ENCODE measurements at places on chromosomes 1 and 21.
A peak's percentile ranks its signal among the peaks of the same experiment; 100 is the strongest.

DNA sequence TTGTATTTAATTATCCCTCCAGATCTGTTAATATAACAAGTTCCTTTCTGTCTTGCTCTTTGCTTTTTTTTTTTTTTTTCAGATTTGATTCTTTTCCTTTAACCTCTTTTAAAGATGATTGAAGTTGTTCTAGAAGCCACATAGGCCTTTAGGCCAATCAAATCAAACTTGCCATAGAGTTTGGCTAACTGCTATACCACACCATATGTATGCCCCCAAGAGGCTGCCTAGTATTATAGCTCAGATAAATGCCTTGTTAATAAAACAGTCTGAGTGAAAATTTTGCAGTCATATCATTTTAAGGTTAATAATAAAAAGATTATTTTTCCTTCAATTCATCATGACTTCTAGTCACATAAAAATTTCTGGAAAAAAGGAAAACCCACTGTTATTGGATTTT lies 696.0 kb upstream of the CHRM3 start:
- DNase-seq = no peak

GRCh38 chr1:67683766-67684525 lies 1.1 kb upstream of the GADD45A start:
- no peak for DNase-seq

DNA sequence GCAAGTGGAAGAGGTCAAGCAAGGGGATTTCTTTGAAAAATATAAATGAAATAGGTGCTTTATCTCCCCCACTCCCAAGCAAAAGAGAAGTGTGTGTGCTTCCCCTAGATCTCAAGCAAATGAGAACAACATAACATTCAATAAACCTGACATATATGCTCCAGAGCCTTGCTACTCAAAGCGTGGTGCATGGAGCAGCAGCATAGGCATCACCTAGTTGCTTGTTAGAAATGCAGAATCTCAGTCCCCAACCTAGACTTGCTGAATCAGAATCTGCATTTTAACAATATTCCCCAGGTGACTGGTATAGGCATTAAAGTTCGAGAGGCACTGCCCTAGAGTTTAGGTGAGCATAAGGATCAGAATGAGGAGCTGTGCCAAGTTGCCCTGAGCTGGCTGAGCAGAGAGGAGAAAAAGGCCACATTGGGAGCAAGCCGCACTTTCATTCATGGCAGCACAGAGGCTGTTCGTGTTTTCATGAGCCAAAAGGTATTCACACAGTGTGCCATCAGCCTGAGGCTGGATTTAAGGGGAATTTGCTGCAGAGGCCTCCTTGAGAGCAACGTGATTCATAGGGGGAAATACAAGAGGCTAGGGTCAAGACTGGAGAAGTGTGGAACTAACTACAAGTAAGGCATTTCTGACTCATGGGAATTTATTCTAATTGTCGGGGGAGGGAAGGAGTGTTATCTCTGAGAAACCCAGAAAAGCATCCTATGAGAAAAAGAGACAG lies 14.3 kb upstream of the LPAR3 start:
- no peak for DNase-seq

DNA sequence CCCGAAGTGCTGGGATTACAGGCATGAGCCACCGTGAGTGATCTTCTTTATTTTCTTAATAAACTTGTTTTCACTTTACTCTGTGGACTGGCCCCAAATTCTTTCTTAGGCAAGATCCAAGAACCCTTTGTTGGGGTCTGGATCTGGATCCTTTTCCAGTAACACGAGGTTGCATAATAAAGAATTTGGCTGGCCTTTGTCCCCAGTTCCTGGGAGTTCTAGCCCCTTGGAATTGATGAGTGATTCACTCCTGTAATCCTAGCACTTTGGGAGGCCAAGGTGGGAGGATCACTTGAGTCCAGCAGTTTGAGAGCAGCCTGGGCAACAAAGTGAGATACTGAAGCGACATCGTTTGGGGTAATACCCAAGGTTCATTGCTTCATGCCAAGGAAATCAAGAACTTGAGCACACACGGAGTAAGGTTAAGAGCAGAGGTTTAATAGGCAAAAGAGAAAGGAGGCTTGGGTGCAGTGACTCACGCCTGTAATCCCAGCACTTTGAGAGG lies 2.2 kb upstream of the TOMM20 start:
- DNase-seq = no peak

DNA sequence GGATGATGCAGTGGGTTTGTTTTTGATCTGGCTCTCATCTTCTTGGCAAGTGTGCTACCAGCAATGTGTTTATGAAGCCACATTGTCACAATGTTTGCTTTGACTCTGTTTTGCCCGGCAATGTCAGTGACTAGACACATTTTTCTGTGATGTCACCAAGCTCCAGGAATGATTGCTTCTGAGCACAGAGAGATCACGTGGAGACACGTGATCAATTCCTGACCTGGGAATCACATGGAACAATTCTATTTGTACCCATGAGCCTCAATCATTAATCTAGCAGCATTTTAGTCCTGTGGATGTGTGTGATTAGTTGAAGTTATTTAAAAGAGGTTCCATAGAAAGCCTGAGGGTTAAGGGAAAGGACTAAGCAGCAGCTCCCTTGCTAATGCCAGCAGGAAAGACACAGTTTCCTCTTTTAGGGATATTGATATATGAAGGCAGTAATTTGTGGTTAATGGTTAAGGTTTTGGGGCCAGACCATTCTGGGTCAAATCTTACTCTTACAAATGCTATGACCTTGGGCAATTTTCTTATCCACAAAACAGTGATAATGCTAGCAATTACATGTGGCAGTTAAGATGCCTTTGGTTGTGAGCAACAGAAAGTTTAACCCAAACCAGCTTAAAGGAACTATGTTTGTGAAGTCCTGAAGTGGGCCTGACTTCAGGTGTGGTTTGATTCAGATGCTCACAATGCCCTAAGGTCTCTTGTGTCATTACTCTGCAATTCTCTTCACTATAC lies 59.0 kb downstream of the FASLG start:
- DNase-seq = no peak

DNA sequence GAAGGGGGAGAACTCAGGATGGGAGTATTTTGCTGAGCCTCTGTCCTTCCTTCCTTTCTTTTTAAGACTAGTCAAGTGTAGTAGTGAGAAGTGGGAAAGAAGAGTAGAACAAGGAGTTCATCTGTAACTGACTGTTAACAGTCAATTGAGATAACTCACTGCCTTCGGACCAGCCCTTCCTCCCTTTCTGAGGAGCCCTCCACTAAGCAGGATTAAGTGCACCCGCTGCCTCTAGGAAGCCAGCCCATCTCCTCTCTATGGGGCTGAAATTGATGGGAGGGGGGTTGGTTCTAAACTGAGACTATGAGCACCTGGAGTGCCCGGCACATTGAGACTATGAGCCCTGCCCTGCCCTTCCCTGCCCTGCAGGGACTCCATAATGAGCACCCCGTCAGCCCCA lies 72.7 kb upstream of the TINAGL1 start:
- DNase-seq = no peak

DNA sequence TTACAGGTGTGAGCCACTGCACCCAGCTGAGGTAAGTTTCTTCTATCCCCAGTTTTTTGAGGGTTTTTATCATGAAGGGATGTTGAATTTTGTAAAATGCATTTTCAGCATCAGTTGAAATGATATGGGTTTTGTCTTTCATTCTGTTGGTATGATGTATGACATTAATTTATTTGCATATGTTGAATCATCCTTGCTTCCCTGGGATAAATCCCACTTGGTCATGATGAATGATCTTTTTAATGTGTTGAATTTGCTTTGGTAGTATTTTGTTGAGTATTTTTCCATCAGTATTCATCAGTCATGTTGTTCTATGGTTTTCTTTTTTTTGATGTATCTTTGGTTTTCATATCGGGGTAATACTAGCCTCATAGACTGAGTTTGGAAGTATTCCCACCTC lies 141.0 kb downstream of the RPS6KC1 start:
- DNase-seq = no peak

GRCh38 chr1:211800925-211801607 lies 29.5 kb downstream of the LPGAT1 start:
- no peak for DNase-seq

GRCh38 chr1:31739346-31739745 lies 24.8 kb downstream of the ADGRB2 start:
- DNase-seq = peak; percentile 32

- DNase-seq = no peak
Observed at GRCh38 chr1:51960262-51960661, 30.2 kb downstream of the RAB3B start.

GRCh38 chr1:226654046-226654667 lies 84.9 kb downstream of the ITPKB start:
- DNase-seq = no peak

DNA sequence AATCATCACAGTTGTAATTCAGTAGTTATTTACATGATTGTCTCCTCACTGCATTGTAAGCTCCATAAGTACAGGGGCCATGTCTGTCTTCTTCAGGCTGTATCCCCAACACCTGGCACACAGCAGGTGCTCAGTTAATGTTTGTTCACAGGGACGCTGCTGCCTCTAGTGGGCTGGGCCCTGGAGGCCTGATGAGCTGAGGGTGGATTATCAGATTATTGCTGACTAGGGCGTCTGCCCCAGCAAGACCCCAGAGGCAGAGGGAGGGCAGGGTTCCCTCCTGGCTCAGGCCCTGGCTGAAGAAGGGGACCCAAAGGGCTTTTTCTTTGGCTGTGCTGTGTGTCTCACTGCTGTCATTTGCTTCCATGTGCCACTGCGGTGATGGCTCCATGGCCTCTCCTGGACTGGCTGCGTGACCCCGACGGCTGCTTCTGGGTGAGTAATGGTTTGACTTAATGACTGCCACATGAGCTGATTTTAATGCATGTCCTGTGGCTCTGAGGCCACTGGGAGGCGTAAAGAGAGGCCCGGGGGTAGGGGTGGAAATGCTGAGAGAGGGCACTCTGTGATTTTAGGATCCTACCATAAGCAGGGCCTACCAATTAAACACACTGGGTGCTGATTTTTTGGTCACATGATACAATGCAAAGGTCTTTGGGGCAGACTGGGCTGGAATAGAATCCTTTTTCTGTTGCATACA lies 20.8 kb upstream of the EPB41 start:
- no peak for DNase-seq

DNA sequence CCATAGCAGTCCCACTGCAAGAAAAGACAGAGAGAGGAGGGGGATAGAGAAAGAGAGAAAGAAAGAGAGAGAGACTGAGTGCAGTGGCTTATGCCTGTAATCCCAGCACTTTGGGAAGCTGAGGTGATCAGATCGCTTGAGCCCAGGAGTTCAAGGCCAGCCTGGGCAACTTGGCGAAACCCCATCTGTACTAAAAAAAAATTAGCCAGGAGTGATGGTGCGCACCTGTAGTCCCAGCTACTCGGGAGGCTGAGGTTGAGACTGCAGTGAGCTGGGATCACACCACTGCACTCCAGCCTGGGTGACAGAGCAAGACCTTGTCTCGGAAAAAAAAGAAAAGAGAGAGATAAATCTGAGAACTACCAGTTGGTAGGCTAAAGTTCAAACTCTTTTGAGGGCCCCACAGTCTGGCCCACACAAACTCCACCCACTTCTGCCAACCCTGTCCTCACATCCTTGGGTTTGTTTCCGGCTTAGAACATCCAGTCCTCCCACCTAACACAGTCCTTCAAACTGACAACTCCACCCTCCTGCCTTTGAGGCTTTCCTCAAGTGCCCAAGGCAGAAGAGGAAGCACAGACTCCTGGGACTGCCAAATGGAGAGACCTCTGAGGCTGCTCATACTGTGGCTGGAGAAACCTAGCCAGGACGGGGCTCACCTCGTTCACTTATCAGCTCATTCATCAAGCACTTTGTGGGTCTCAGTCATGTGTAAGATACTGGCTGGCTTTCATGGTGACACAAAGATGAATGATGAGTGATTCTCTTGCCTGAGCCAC lies 20.1 kb downstream of the TFAP2E start:
- DNase-seq = no peak

DNA sequence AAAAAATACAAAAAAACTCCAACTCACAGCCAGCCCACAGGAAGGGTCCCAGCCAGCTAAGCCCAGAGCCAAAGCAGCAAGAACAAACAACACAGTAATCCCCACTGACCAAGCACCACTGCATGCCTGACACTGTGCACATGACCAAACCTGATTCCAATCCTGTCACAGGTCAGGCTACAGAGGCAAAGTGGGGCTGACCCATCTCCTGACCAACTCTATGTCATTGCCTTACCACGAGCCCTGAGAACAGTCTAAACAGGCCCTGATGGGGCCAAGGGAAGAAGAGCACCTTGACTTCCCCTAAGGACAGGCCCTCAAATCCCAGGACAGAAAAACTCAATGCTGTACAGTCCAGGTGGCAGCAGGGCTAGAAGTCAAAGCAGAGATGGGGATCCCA lies 2.4 kb downstream of the LSS start:
- no peak for DNase-seq

DNA sequence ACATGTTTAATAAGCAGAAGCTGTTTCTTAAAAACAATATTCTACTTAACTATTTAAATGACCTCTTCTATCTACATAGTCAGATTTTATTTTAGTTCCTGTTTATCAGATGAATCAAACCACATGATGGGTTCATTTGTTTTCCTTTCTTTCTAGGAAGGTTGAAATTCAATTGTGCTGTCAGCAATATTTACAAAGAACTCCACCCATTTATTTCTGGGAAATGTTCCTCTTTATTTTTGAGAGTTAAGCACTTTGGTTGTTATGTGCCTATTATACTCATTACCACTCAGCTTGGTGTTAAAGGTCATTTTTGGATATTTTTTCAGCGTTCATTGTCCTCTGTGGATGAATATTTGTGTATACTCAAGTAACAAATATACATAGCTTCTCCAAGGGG lies 84.9 kb downstream of the C4BPA start:
- no peak for DNase-seq

GRCh38 chr21:18000981-18001686 lies 182.0 kb upstream of the C21orf91 start:
- DNase-seq = no peak

DNA sequence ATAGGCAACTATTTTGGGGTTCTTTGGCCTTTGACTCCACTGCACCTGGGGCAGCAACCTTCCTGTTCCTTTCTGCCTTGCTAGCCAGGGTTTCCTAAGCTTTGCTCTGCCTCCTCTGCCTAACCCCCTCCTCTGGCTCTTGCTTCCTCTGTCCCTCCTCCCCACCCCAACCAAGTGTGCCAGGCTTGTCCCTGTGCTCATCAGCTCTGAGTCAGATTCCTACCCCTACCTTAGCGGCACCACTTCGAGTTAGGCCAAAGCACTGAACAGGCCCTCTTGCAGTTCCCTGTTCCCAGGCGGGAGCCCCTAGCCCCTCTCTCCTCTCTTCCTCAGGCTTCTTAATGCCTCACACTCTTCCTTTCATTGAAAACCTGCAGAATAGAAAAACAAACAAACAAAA lies 74.8 kb upstream of the HAO2 start:
- no peak for DNase-seq

GRCh38 chr1:9069326-9070100 lies at the start of gene SLC2A5:
Gene SLC2A5, minus strand, starts transcription at chr1:9069635. Its CDS starts 99 bp downstream, at chr1:9069536.
- no peak for DNase-seq

DNA sequence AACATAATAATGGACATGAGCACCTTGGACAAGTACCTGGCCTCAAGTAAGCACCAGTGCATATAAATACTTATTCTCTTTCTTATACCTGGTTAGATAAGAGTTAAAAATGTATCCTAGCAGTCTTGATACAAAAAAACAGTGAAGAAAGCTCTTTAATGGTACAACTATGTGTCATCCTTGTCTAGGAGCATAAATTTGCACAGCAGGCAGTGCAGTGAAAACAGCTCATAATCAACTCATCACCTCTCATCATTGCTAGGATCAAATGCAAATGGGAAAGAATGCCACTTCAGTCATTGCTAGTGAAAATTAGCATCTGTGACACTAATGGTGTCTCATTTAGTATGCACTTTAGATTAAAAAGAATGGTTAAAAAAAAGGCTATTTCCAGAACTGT lies 7.6 kb downstream of the SAMSN1 start:
- DNase-seq = no peak
